ENCODE measurements at places on chromosomes 16 and 17. TPM values are rescaled to one million over a fixed set of nuclear protein-coding genes. Genes with fewer than 3 reads are reported as not detected.

DNA sequence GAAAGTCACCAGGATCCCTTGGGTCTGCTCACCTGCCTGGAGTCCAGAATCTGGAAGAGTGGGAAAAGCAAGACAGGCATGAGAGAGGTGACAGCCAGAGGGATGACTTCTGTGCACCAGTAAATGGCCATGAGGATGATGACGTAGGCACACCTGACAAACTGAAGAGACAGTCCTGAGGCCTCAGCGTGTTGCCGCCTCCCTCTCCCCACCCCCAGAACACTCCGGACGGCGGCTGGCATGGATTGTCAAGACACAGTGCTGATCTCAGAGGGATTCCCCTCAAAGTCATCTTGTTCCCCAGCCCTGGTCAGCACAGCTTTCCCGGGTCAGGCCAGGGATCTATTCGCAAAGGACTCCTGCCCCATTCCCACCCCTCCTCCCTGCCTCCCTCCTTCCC is 6.2 kb downstream of the SLC13A5 start:
- peak; percentile 68 for DNase-seq

DNA sequence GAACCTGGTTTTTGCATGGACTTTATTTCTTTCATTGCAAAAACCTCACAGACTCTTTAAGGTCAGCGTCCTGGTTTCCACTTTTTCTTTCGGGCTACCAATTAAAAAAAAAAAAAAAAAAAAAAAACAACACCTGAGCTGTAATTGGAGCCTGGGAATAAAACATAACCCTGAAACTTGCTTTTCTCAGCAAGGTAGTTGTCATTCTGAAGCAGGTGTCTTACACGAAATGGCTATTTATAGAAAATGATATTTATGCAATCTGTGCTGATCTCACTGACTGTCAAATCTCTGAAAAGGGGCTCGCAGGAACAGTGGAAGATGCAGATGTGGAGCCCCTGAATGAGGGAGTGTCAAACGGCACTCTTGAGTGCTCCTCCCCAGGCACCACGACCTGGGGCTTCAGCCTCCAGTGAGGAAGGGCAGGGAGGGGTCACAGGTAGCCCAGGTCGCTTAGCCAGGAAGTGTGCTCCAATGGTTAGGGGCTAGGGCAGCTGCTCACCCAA is 10.4 kb upstream of the COTL1 start:
- no peak for DNase-seq

DNA sequence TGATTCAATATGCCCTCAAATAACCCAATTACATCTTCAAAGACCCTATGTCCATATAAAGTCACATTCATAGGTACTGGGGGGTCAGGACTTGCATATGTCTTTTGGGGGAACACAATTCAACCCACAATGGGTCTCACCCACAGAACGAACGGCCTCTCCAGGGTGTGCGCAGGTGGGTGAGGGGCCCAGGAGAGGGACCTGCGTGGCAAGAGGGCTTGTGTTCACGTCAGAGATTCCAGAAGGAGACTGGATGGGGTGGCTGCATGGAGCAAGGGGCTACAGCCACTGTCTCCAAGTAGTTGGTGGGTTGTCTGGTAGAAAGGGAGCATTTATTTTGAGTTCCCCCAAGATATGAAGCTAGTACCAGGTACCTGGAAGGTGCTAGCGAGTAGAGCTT is 212.2 kb downstream of the SEC14L1 start:
- DNase-seq = peak; percentile 36

GRCh38 chr17:51427856-51428255 is 167.5 kb downstream of the UTP18 start:
- DNase-seq = no peak

The SDR42E1 gene
- not detected for total RNA-seq

The KLHL36 gene
- total RNA-seq = 43.8 TPM

GRCh38 chr17:69441179-69441578 is 26.7 kb downstream of the MAP2K6 start:
- no peak for DNase-seq

DNA sequence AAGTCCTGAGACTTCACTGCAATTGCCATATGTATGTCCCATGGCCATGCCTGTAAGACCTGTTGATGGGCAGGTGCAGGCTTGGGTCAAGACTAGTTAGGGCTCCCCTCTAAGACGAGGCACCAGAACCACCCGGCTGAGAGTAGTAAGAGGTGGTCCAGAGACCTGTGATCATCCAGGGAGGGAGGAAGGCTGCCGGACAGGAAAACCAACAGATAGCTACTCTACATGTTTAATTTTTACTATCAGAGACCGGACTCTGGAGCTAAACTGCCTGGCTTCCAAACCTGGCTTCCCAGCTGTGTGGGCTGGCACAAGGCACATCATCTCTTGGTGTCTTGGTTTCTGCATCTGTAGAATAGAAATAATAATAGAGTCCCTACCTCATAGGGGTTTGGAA is 73.0 kb downstream of the ERCC4 start:
- DNase-seq = no peak

The PRSS21 gene
- total RNA-seq = not detected

DNA sequence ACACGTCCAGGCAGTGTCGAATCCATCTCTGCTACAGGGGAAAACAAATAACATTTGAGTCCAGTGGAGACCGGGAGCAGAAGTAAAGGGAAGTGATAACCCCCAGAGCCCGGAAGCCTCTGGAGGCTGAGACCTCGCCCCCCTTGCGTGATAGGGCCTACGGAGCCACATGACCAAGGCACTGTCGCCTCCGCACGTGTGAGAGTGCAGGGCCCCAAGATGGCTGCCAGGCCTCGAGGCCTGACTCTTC is 7.2 kb upstream of the CD68 start:
- DNase-seq = no peak

The CA7 gene
- total RNA-seq = not detected

DNA sequence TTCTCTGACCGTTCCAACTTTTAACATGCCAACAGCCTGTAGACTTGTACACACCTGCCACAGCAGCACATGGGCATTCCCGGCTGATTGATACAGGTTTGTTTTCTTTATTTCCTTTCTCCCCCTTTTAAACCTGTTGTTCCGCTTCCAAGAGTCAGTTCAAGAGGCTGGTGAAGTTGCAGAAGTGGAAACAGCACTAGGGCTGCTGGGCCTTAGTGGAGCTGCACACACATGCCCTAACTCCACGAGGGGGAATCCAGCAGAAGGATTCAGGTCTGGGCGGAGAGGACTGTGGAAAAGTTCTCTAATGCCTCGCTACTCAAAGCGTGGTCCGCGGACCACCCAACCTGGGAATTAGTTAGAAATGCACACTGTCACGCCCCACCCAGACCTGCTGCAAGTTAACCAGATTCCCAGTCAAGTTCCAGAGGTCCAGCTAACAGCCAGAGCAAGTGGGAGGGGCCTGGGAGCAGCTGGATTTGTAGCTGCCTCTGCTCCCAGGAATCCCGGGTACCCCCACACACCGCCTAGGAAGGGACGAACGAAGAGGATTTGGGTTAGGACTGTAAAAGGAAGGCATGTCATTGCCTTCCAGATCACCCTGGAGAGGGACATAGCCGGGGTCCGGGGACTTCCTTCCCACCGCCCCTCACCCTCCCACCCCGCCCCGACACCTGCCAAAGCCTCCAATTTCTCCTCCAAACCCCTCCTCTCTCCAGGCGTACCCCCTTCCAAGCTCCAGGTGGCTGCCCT is 542 bp downstream of the SLC39A11 start:
- no peak for DNase-seq

DNA sequence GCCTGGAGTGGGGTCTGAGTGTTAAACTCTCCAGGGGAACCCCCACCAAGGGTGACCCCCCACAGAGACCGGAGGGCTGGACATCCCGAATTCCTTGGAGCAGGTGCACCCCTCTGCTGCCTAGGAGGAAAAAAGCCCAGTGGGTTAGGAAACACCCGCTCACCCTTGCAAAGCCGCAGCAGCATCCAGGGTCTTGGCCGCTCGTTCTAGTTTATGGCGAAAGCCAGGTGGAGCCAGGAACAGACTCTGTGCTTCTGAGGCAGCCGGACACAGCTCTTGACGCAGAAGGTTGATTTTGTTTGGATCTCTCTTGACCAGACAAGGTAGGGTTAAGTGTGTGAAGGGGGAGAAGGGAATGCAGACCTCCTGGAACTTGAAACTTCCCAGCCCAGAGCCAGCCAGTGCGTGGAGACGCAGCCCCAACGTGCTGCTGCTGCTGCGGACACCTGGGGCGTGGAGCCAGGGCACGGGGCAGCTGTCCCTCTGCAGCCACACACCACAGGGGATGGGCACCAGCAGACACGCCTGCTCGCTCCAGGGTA is 154.5 kb downstream of the LAT start:
- DNase-seq = peak; percentile 56

DNA sequence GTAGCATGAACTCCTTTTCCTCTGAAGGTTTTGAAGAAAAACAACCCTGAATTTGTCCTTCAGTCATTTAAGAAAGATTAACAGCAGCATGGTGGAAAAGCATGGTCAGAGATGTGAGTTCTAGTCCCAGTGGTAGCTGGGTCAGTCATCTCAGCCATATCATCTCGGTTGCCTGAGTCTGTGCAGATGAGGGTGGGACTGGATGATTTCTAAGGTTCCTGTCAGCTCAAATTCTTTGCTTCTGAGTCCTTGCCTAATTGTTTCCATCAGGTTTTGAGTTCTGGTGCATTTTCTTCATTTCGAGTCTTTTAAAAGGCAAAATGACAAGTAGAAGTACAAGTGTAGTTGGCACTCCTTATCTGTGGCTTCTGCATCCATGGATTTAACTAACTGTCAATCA is 63.9 kb downstream of the TNRC6C start:
- no peak for DNase-seq

DNA sequence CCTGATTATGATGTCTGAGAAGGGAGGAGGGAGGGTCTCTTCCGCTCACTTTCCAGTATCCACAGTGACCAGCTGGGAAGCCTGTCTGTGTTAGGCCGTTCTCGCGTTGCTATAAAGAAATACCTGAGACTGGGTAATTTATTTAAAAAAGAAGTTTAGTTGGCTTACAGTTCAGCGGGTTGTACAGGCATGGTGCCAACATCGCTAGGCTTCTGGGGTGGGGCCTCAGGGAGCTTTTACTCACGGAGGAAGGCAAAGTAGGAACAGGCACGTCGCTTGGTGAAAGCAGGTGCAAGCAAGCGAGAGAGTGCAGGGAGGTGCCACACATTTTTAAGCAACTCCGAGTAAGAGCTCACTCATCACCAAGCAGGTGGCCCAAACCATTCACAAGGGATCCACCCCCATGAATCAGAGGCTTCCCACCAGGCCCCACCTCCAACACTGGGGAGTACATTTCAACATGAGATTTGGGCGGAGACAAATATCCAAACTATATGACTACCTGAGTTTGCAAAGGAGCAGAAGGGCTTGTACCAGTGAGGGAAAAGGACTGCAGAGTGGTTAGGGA is 137.5 kb downstream of the CCDC182 start:
- DNase-seq = peak; percentile 22

- DNase-seq = no peak
Measured at GRCh38 chr16:51839727-51840462, 688.8 kb upstream of the SALL1 start.

DNA sequence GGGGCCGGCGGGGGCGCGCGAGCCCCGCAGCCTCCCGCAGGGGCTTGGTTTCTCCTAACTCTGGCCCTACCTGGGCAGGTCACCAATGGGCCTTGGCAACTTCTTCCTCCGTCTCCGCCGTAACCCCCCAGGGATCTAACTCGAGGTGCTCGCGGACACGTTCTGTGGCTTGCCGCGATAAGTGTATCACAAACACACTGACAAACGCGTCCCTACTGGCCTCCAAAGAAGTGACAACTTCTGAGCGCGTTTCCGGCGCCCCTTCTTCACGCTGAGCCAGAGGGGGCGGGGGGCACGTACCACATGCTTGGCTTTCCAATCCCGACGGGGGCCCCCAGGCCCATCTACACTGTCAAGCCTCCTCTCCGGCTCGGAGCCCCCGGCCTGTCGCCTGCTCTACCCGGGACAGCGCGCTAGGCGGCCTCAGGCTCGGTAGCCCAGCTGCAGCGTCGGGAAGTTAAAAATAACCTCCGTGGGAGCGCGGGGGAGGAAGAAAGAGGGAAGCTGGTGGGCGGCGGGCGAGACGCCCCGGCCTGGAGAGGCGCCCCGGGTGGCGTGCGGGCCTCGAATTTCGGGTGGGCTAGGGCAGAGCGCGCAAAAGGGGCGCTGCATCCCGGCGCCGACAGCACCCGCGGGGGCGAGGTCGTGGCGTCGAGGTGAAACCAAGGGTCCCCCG is 725 bp upstream of the SPHK1 start:
- DNase-seq = no peak

- DNase-seq = no peak
Measured at GRCh38 chr16:11484691-11485258, 101.9 kb downstream of the LITAF start.

The CTRB1 gene
- not detected for total RNA-seq

- DNase-seq = no peak
Measured at GRCh38 chr17:13581925-13582324, 19.8 kb downstream of the HS3ST3A1 start.

DNA sequence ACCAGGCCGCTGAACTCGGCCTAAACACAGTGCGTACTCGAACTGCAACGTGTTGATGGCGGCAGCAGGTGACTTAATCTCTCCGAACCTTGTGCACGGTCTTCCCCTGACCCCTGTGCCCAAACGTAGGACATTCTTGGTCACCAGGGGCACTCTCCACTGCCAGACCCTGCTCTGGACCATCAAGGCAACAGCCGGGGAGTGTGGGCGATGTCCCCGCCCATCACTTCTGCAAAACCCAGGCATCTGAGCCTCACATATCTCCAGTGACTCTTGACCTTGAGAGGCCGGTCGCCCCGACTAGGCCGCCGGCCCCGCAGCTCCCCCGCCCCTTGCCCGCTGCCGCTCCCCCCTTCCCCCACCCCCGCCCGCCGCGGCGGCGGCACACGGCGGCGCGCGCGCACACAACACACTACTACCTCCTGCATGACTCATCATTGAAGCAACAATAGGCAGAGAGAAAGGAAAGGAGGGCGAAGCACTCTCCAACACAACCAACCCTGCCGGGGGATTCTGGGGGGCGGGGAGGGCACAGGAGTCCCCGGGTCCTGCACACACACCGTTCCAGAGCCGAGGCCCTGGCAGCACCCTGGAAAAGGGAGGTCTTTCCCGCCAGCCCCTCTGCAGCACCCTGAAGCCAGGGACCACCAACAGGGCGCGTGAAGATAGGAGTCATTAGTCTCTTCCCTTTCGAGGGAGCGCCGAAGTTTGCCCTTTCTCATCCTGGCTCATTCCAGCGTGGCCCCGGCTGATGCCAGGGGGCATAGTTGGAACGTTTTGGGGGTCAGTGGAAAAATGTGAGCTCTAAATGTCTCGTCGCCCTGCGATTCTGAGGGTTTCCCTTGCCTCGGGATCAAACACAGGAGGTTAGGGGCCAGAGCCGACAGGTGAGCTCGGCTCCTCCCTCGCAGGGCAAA is 1.9 kb downstream of the MNT start:
- peak; percentile 91 for DNase-seq

The RNF43 gene
- total RNA-seq = 0.15 TPM

- DNase-seq = no peak
Measured at GRCh38 chr17:50794361-50794760, 27.0 kb upstream of the ANKRD40CL start.
